HS-5 (cell line): ENCODE measurements at places on chromosomes 3 and 15.

DNA sequence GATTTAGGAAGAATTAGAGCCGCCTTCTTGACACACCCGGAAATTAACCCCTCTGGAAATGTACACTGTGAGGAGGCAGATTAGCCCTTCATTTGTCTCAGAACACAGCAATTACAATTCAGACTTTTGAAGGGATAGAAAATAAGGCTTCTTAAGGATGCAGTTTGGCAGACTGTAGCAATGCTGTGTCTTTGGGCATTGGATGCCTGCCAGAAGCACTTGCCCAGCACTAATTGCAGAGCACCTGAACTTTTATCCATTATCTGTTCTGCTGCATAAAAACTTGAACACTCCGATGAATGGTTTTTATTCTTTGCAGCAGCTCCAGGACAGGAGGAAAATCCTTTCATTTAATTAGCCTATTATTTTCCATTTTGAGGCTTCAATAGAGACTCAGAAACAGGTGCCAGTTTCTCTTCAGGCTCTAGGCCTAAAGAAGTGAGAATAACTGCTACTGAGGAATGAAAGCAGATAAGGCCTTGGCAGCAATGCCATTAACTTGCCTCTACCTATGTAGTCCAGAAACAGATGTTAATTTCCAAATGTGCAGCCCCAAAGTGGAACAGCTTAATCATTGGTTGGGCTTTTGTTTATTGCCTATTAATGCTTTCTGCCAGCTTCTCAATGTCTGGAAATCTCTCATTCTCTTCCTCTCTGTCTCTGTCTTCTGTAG lies 418.5 kb downstream of the NSUN3 start:
- DNase-seq: no peak

DNA sequence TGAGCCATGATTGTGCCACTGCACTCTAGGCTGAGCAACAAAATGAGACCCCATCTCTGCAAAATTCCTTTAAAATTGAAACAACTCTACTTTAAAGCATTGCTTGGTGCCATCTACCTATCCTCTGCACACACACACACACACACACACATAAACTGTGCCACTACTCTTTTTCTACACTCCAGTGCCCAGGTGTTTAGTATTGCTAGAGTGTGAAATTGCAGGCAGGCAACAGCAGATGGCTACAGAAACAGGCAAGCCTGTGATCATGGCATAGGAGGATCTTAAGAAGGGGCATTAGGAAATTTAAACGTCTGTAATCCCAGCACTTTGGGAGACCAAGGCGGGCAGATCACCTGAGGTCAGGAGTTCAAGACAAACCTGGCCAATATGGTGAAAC lies 39.0 kb downstream of the SIDT1 start:
- no peak for DNase-seq

GRCh38 chr15:40062816-40063562 lies 24.0 kb upstream of the SRP14 start:
- DNase-seq: no peak

- DNase-seq: no peak
Observed at GRCh38 chr3:184683234-184683633, 28.6 kb downstream of the MAGEF1 start.

GRCh38 chr3:158470944-158471638 lies 99.9 kb upstream of the MLF1 start:
- DNase-seq: no peak

- no peak for DNase-seq
Observed at GRCh38 chr3:43964640-43965039, 273.9 kb downstream of the ABHD5 start.
